ENCODE measurements at places on chromosomes 1 and 21.

DNA sequence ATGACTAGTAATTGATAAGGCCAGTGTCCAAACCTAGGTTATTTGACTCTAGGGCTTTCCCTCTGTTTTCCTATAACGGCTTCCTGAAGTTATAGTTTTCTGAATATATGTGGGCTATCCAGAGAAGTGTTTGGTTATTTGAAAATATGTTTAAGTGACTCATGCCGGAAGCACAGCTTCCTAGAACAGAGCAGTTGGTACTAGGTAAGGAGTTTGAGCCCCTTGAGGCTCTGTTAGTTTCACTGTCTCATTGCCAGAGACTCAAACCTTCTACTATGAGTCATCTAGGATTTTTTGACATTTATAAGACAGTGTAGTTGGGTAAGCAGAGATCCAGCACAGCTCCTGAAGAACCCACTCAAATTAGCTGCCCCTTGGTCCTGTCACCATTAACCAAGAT is 27.1 kb upstream of the LEPR start:
- peak; percentile 76 for DNase-seq

DNA sequence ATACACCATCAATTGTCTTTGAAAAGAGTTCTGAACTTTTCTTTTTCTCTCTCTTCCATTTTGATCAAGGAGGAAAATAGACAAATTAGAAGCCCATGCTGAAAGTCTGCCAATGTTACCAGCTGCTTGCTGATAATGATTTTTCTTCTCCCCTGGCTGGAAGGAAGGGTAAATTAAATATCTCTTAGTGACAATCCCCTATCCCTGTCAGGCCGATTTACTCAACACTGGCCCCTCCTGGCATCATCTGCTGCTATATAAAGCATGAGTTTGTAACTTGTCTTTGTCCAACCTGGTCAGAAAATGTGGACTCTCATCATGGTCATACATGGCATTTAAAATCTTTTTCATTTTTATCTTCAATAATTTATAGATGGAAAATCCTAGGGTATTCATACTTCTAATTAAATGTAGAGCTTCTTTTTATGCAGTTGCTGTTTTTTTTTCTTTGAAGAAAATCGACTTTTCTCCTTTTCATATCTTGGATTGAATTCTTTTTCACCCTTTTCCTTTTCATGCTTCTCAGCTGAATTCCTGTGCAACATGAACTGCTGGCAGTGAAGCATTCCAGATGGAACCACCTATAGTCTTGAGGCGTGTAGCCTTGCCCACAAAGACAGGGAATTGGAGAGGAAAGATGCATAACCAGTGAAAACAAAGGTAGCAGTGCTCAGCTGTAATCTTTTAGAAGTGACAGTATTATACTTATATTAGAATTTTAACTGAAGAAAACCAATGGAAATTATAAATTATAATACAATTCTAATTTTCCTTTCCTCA is 214.7 kb upstream of the PTGFR start:
- peak; percentile 66 for DNase-seq

DNA sequence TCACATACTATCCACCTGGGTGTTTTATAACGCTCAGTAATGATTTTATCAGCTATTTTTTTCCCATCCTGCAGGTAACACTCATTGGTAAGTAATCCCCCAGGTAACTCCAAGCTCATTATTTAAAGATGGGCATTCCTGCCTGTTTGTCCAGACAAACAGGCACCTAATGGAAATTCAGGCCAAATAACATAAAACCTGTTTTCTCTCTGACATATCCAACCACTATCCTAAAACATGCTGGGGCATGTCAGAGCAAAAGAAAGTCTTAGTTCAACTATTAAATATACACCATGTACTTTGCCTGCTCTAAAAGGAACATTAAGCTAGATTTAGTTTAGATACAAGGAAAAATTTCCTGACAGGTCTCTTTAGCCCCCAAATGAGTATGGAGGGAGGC is 987.7 kb downstream of the TTLL7 start:
- DNase-seq = no peak

GRCh38 chr1:44941424-44942324 is 44.7 kb downstream of the EIF2B3 start:
- no peak for DNase-seq

- DNase-seq = peak; percentile 72
Observed at GRCh38 chr1:7975212-7975865, 13.8 kb downstream of the PARK7 start.

- no peak for DNase-seq
Observed at GRCh38 chr1:23216771-23217420, 406 bp downstream of the HTR1D start.

DNA sequence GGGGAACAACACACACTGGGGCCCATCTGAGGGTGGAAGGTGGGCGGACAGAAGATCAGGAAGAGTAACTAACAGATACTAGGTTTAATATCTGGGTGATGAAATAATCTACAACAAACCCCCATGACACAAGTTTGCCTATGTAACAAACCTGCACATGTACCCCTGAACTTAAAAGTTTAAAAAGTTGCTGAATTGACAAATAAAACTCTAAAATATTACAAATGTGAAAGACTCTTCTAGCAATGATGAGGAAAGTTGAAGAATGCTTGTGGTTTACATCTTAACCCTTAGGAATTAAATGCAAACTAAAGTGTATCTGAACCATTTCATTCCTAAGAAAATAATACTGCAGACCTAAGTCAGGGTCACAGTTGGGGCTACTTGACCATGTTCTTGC is 525.6 kb upstream of the CAMK1G start:
- DNase-seq = no peak

- no peak for DNase-seq
Observed at GRCh38 chr1:84000196-84000885, 1.4 kb upstream of the TTLL7 start.

- peak; percentile 36 for DNase-seq
Observed at GRCh38 chr1:24111262-24111995, 506 bp downstream of the MYOM3 start.

GRCh38 chr1:4174291-4175200 is 274.5 kb upstream of the C1orf174 start:
- no peak for DNase-seq

- DNase-seq = peak; percentile 23
Observed at GRCh38 chr21:31710586-31710985, 21.3 kb downstream of the SCAF4 start.

GRCh38 chr1:50458507-50458906 is 35.3 kb upstream of the DMRTA2 start:
- DNase-seq = no peak

GRCh38 chr1:182388392-182389134 is 3.0 kb downstream of the GLUL start:
- DNase-seq = no peak

- no peak for DNase-seq
Observed at GRCh38 chr1:215344539-215344938, 222.6 kb upstream of the KCTD3 start.

- DNase-seq = no peak
Observed at GRCh38 chr21:37837381-37837780, 78.9 kb downstream of the KCNJ6 start.

DNA sequence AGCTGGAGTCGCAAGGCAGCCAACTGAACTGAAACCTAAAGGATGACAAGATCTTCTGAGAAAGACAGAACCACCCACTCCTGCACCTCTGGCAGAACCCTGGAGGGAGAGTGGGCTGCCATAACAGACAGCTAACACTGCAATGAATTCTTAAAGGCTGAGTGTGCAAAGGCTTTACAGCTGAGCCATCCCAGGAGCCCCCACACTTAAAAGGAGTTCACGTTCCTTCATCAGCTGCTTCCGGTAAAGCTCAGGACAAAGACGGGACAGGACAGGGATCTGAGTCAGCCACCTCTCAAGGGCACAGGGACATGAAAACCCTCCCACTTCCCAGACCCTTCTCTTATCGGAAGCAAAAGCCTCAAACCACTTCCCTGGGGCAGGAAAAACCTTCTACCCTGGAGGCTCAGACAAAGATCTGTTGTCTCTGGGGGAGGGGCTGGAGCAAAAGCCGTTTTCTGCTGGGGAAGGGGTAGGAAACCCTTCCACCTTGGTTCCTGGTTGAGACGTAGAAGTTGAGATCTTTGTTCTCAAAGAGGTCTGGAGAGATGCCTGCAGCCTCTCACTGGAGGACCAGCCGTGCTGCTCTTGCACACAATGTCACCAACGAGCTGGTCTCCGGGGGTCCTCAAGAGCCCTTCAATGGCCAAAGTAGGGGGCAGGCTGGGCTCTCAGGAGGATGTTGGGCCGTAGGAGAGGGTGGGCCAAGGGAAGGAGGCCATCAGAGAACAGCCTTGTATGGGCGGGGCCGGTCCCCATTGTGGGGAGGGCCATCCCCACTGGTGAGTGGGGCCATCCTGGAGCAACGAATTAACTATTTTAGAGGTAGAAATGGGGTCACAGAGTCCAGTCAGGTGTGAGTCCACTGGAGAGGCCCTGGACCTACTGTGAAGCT is 452.4 kb downstream of the PTPRU start:
- DNase-seq = peak; percentile 82

DNA sequence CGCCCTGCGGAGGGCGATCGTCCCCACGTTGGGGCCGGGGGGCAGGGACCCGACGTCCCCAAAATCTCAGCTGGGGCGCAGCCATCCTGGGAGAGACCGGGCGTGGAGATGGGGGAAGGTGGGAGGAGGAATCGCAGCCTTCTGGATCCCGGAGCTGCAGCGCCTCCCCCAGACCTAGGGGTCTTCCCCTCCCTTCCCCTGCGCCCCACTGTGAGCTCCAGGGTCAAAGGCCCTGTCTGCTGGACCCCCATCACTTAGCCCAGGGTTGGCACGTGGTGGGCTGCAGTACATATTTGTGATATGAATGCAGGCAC is 90.2 kb upstream of the VAMP3 start:
- no peak for DNase-seq

- DNase-seq = no peak
Observed at GRCh38 chr1:2343023-2343935, 48.1 kb downstream of the MORN1 start.

- no peak for DNase-seq
Observed at GRCh38 chr1:6498576-6499111, 7.2 kb upstream of the PLEKHG5 start.

- DNase-seq = no peak
Observed at GRCh38 chr1:219573960-219574359, 38.9 kb downstream of the ZC3H11B start.

- DNase-seq = no peak
Observed at GRCh38 chr1:53580009-53580400, 120.8 kb downstream of the DMRTB1 start.

GRCh38 chr1:235012436-235013210 is 116.0 kb downstream of the TOMM20 start:
- DNase-seq = no peak

GRCh38 chr1:221555689-221556433 is 186.0 kb downstream of the DUSP10 start:
- DNase-seq = no peak

DNA sequence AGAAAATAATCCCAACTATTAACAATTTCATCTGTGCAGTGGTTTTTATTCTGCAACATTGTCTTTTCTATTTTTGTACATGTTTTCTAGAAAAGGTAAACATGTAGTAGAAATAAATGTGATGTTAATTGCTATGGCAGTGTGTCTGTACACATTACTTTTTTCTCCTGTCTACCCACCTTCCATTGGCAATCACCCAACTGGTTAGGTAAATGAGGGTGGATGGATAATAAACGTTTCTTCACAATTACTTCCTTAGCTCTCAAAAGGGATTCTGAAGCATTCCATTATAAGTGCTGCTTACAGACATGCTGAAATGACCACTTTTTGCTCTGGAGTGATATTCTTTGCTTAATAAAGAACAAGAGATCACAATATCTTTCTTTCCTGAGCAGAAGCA is 61.4 kb downstream of the MAGI3 start:
- DNase-seq = no peak

DNA sequence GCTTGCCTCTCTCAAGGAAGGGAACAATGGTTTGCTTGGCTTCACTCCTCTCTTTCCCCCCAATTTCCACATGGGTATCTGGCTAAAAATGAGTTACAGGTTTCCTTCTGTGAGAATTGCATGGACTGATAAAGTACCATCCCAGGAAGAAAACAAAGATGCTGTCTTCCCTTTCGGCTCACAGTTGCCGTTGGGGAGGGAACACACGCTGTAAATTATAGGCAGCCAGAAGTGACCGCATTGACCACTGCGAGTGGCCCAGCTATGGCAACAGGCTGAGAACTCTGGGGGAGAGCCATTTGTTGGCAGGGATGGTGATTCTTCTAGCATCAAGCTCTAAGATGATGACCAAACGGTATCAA is 2.9 kb downstream of the RUNX1 start:
- DNase-seq = peak; percentile 64

DNA sequence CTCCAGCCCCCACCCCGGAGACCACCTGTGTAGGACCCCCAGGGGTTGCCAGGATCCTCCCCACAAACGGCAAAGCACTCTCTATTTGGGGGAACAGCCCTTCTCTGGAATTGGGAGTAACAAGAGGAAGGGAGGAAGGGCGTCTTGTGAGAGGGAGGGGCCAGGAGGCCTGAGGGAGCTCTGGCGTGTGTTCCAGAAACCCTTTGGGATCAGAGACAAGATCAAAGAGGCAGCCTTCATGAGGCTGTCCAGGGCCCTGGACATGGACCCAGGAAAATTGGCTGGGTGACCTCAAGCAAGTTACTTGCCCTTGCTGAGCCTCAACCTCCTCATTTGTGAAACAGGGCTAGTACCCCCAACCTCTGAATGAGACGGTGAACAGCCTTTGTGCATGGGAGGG is 18.1 kb upstream of the ECE1 start:
- no peak for DNase-seq

DNA sequence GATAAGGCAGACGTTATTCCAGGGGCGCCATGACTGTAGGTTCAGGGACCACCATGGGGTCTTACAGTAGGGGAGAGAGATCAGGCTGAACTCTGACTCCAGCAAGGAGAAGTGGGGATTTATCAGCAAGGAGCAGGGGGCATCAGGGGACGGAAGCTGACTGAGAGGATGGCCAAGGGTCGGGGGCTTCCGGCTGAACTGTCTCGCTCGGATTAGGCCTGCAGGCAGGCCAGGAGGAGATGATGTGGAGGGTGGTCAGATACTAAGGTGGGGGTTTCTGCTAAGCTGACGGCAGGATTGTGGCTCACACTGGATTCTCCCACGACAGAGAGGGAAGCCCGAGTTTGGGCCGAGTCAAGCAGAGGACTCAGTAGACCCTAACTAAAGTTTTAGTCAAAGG is 186.9 kb upstream of the VAMP3 start:
- no peak for DNase-seq

GRCh38 chr1:8026976-8027747 is 1.1 kb upstream of the ERRFI1 start:
- peak; percentile 75 for DNase-seq

DNA sequence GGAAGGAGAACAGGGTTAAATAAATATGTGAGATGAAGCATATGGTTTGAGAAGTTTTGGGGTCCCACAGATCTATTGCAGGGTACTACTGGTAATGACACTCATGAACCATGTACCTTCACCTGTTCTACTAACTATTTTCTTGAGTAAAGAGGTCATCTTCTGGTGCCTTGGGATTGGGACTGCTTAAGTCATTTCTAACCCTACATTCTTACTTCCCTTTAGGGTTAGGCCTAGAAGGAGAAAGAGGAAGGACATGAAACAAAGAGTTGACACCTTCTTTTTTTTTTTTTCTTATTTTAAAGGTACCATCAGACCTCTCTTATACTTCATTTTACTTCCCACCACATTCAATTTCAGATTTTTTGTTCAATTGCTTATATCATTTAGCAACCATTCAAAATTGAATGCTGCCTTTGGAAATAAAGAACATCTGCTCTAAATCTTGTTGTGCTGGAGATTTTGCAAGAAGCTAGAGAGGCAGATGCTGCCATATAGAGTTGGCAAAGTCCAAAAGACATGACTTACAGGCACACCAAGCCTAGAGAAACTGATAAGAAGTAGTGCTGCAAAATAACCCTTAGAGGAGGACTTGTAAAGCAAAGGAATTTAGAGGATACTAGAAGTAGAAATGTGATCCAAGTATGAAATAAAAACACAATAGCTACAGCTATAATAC is 374.4 kb upstream of the ST6GALNAC5 start:
- DNase-seq = no peak
